ENCODE measurements at places on chromosomes 12 and 14. TPM values are rescaled to one million over a fixed set of nuclear protein-coding genes. Genes with fewer than 3 reads are reported as not detected.

DNA sequence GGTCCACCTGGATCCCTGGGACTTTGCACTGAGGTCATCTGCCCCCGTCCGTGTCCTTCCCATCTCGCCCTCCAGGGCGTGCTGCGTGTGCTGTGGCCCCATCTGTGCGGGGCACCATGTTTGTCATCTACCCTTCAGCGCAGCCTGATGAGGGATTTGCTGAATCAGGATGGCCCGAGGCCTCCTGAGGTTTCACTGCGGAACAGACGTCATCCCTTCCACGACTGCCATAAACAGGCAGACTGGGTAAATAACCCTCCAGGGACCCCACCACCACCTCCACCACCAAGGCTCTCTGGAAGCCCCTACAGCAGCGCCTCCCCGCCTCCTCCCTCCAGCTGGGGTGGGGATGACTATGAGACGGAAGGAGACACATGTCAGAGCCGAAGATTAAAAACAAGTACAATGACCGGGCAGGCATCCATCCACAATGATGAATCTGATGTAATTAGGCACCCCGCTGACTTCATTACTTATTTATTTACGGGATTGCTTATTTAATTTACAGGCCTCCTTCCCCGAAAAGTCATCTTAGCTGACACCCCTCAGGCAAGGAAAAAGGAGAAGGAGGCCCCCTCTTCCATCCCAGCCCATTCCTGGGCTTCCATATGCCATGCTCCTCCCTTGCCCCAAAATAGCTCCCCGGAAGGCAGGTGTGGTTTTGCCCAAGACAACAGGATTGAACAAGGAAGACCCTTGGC is 39.4 kb downstream of the NCOR2 start:
- no peak for DNase-seq

DNA sequence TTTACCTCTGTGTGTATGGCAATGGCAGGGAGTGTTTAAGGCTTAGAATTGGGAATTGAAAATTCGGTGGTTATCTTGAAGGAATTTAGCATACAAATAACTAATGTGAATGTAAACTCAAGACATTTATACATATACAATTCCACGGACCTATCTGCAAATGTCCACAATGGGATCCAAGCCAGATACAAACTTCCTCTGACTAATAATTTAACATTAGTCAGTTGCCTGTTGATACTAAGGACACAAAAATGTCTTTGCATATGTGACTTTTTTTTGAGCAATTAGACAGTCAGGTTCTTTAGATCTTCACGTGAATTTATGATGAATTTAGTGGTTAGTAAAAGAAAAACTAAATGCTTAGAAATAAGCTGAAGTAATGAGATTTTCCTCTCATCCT is 40.5 kb downstream of the ESR2 start:
- DNase-seq = no peak

DNA sequence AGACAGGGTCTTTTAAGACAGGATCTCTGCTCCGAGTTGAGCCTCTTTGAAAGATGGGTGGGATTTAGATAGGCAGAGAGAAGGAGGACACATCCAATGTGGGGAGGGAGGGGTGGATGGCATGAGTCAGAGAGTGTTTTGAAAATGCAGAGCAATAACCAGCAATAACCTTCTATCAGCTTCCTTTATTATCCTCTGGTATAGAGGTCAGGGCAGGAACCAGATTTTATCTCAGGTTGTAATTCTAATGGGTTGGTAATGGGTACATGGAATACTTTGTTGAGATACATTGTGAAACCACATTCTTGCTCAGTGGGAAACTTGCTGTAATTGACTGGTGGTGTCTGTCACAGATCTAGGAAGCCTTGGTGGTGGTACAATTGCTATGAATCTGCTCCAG is 37.6 kb upstream of the CCDC63 start:
- DNase-seq = no peak

DNA sequence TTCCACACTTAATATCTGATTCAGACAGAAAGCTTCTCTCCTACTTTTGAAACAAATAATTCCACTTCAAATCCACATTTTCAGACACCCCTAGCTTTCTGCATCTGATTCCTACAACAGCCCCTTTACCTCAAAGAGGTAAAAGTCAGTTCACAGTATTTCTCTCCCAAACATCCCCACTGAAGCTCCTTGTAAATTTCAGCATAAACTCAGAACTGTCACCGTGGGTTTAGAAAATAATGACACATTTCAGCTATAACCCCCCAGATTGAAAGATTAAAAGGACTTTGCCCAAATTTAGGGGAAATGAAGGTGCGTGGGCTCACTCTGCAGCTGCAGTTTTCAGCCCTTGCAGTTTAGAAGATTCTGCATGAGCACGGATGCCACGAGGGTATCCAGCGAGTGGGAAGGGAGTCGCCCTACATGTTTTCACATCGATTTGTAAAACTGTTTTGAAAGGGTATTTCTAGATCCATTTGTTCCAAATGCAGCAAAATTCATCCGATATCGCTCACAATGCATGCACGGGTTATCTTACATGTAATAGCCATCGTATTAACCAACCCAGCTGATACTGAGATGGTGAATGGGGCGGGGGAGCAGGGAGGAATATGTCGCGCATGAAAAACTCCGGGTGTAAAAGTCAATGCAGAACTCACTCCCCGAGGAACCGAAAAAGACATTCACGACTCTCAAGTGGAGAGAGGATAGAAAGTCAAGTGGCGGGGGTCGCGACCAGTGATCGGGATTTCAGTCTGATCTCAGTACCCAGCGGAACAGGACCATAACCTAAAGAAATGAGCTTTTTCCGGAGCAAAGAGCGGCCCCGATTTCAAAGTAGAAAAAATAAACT is 5.0 kb upstream of the CCND2 start:
- peak; percentile 61 for DNase-seq

DNA sequence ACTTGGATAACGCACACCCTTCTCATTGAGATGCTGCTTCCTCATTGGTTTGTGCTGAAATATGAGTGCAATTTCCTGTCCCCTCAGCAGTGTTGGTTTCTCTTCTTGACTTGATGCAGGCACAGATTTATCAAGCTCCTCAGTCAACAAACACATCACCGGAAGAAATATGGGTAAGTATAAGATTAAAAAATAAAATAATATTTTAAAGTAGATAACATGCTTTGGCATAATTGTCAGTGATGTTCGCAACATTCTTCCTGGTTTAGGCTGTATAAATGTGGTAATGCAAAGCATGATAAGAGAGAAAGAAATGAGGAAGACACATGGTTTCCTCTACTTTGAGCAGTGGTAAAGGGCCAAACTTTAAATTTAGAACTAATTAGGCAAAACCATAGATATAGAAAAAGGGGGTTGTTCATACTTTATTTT is at the start of gene GPR65:
Gene GPR65, plus strand, starts transcription at position 86 of the 432 bp plus-strand sequence. CDS start 5,713 bp downstream, outside the sequence.
- DNase-seq = peak; percentile 64

ERP27 gene
- total RNA-seq = 2.3 TPM

GALNT9 gene
- total RNA-seq = not detected

CNPY2 gene
- 81.7 TPM for total RNA-seq

All from activated CD8-positive, alpha-beta T cell treated with anti-CD3 and anti-CD28 coated beads for 36 hours (primary cell).